ENCODE measurements at places on chromosomes 1 and 21. TPM values are rescaled to one million over a fixed set of nuclear protein-coding genes. Genes with fewer than 3 reads are reported as not detected.

The LDLRAD1 gene
- not detected for total RNA-seq

The KCNJ6 gene
- total RNA-seq = not detected

The RHEX gene
- not detected for total RNA-seq

The ZNF670 gene
- total RNA-seq = 2.0 TPM

The NLRP3 gene
- total RNA-seq = under 0.01 TPM

The CR1 gene
- total RNA-seq = not detected

The MPZ gene
- 1.2 TPM for total RNA-seq

The DCDC2B gene
- total RNA-seq = not detected

The RHCE gene
- 0.27 TPM for total RNA-seq

The CITED4 gene
- 3.6 TPM for total RNA-seq

The PRELP gene
- 1.4 TPM for total RNA-seq

The FBLIM1 gene
- total RNA-seq = 41.0 TPM

The RIMKLA gene
- total RNA-seq = 0.09 TPM

The SLAMF7 gene
- total RNA-seq = not detected

The LCE4A gene
- total RNA-seq = not detected

The FCMR gene
- not detected for total RNA-seq

The NECTIN4 gene
- total RNA-seq = not detected

The OR2T12 gene
- total RNA-seq = not detected

The OR2T33 gene
- not detected for total RNA-seq

The RNU1-2 gene
- 2,882 TPM for total RNA-seq

The FTCD gene
- total RNA-seq = 0.27 TPM

The ZBED6 gene
- 30.5 TPM for total RNA-seq

The FCRL5 gene
- total RNA-seq = not detected

The DCST1 gene
- not detected for total RNA-seq

The IFI44 gene
- total RNA-seq = 14.2 TPM

The SEMA4A gene
- 1.4 TPM for total RNA-seq

The ANKRD13C gene
- 34.3 TPM for total RNA-seq

The FAM110D gene
- total RNA-seq = not detected

The NFIA gene
- 42.0 TPM for total RNA-seq

The KRTAP21-2 gene
- total RNA-seq = not detected

The INAVA gene
- total RNA-seq = not detected

The OPTC gene
- not detected for total RNA-seq

The AK5 gene
- 13.5 TPM for total RNA-seq

The GAS5 gene
- total RNA-seq = 516 TPM

The BEND5 gene
- total RNA-seq = 0.45 TPM

The CYYR1 gene
- total RNA-seq = not detected

The TMPRSS2 gene
- not detected for total RNA-seq

The FAM72D gene
- not detected for total RNA-seq

The LCE1C gene
- not detected for total RNA-seq

The LINGO4 gene
- total RNA-seq = not detected

The SGIP1 gene
- 2.1 TPM for total RNA-seq

The PYHIN1 gene
- total RNA-seq = not detected

The FAM3B gene
- not detected for total RNA-seq

The RXRG gene
- not detected for total RNA-seq

The TMEM201 gene
- total RNA-seq = 2.8 TPM

The RGS8 gene
- not detected for total RNA-seq

The CFAP141 gene
- total RNA-seq = not detected

The DYNLT5 gene
- total RNA-seq = 1.4 TPM

The FAAP20 gene
- total RNA-seq = 18.5 TPM

The TRIM63 gene
- 1.5 TPM for total RNA-seq

The OPRD1 gene
- not detected for total RNA-seq

The ARHGAP30 gene
- total RNA-seq = not detected

The IGSF3 gene
- total RNA-seq = not detected

The FMN2 gene
- 8.1 TPM for total RNA-seq

The NUF2 gene
- 1.2 TPM for total RNA-seq

The PBX1 gene
- total RNA-seq = 95.6 TPM

The NSUN4 gene
- total RNA-seq = 15.9 TPM
